Right lung (tissue), 10 donors: ENCODE measurements at places on chromosomes 1 and 21. TPM values are rescaled to one million over a fixed set of nuclear protein-coding genes. Genes with fewer than 3 reads are reported as not detected.

Gene C1orf94
- not detected for polyA plus RNA-seq

GRCh38 chr1:246753670-246754535 lies 29.7 kb downstream of the SCCPDH start:
- peak; percentile 11 for DNase-seq

DNA sequence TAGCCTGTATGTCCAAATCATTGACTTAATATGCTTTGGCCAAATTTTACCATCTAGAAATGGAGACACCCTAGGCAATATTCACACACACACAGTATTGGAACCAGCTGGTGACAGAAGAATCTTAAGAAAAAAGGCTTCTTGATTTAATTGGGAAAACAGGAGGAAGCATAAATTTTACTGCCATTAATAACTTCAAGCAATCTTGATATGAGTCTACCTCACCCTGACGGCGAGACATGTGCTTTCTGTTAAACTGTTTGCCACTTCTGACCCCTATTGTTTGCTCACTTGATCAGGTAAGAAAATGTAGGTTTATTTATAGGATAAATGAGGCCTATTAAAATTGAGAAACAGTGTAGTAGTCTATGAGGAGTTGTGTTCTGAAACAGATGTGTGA lies 73.2 kb downstream of the KIFAP3 start:
- no peak for DNase-seq

GRCh38 chr1:40980453-40981121 lies 1.1 kb downstream of the CTPS1 start:
- no peak for DNase-seq

DNA sequence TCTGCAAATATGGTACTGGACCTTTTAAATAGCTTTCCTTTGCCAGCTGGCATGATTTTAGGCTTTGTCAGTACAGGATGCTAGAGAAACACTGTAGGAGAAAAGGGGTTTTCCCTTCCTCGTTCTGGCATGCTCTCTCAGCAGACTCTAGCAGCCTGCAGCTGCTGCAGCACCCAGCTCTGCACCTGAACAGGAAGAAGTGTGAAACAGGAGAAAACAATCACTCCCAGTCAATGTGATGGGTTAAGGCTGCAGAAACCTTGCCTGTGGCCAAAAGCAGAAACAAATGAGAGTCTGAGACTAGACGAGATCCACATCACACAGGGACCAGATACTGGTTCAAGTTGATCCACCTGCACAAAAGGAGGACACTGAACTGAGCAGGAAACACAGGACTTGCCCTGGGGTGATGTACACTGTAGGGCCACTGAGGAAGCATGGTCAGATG lies 21.2 kb downstream of the OVGP1 start:
- DNase-seq, result peak; percentile 76

Gene ASH1L
- polyA plus RNA-seq, result 52.2 TPM

GRCh38 chr1:74427681-74428080 lies 84.7 kb downstream of the LRRC53 start:
- DNase-seq, result no peak

GRCh38 chr1:162384601-162385279 lies 3.2 kb downstream of the C1orf226 start:
- no peak for DNase-seq

Gene FOXO6
- 4.3 TPM for polyA plus RNA-seq

DNA sequence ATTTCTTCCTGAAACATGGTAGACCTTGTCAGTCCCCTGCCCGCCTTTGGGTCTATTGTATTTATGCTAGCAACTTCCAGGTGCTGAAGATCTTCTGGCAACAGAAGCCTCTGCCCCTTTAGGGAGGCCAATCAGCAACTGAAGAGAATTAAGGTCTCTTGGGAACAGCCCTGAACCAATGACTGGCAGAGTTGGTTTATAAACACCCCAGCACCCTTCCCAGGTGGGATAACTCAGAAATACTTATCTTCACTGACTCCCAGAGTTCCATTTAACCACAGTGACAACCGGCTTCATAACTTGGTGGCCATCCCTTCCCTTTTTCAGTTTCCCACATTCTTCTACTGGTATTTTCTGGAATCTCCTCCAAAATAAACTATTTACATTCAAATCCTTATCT lies 27.2 kb upstream of the TMCO1 start:
- no peak for DNase-seq

DNA sequence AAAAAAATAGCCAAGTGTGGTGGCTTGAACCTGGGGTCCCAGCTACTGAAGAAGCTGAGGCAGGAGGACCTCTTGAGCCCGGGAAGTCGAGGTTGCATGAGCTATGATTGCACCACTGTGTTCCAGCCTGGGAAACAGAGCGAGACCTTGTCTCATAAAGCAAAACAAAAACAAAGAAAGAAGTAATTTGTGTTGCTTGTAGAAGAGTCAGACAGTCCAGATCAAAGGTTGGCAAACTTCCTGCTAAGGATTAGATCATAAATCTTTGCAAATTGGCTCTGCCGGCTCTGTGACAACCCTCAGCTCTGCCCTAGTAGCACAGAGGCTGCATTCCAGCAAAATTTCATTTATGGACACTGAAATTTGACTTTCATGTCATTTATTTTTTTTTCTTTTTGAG lies 19.0 kb upstream of the MFN2 start:
- no peak for DNase-seq

Gene OLIG2
- polyA plus RNA-seq, result not detected

DNA sequence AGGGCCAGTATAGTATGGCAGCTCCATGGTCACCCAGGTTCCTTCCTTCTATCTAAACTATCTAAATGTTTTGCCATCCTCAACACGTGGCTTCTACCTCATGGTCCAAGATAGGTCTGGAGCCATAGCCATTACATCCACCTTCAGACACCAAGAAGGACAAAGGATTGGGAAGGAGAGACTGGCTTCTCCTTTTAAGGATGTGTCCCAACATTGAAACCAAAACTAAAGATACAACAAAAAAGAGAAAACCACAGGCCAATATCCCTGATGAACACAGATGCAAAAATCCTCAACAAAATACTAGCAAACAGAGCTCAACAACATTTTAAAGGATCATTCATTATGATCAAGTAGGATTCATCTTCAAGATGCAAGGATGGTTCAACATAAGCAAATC lies 24.8 kb downstream of the HSD11B1 start:
- no peak for DNase-seq

Gene AIM2
- polyA plus RNA-seq, result 0.27 TPM

Gene EVI5
- 21.7 TPM for polyA plus RNA-seq

DNA sequence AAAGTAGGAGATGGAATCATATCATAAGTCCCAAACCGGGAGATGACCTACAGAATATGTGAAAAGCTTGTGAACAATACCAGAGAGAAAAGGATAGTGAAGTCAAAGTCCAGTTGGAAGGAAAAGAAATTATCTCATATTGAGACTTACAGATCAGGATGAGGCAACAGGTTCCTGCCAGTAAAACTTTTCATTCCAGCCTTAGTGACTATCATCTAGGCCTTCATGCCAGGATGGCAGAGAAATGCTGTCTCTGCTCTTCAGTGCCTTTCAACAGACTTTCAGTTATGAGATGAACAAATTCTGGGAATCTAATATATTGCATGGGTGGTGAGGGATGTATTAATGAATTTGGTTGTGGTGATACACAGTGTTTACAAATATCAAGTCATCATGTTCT lies 52.3 kb downstream of the NTMT2 start:
- no peak for DNase-seq

- no peak for DNase-seq
These were observed 4.7 kb upstream of the PCSK9 start for GRCh38 chr1:55034476-55035133.

Gene NBPF20
- 1.8 TPM for polyA plus RNA-seq

Gene TFF1
- not detected for polyA plus RNA-seq

DNA sequence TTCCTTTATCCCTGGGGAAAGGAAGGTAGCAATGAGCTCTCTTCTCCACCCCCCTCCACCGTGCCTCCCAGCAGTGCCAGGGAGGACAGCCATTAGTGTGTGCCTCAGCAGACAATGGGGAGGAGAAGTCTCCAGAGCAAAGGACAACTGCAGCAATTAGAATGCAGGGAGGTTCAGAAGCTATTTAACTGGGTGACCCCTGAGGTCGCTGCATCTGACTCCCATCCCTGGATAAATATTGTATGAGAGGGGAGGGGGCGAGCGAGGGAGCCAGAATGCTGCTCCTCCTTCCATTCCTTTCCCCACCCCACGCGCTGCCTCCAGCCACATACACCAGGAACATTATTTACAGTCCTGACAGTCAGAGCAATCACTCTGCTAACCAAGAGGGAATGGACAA lies 59.0 kb downstream of the ERI3 start:
- DNase-seq, result no peak

DNA sequence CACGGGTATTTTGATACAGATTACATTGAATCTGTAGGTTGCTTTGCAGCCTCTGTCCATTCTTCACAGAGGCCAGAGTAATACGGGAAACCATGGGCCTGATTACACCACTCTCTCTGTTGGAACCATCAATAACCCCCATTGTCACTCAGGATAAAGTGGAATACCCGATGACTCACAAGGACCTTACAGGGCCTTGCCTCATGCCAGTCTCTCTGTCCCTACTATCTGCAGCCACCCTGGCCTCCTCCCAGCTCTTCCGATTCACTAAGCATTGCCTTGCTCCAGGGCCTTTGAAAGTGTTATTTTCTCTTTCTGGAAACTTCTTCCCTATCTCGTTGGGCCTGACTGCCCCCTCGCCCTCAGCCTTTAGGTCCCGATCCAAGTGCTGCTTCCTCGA lies 61.7 kb downstream of the HMGB4 start:
- no peak for DNase-seq

Gene PAPPA2
- 0.61 TPM for polyA plus RNA-seq

Gene CD52
- 4.6 TPM for polyA plus RNA-seq

Gene KRTAP19-2
- polyA plus RNA-seq, result not detected

Gene ADGRB2
- polyA plus RNA-seq, result 16.0 TPM

GRCh38 chr1:52364235-52364839 lies 1.7 kb downstream of the CC2D1B start:
- DNase-seq, result no peak

- DNase-seq, result no peak
These were observed 5.8 kb upstream of the CRABP2 start for GRCh38 chr1:156711011-156711817.

GRCh38 chr1:7447736-7448135 lies 323.4 kb upstream of the VAMP3 start:
- DNase-seq, result no peak

- DNase-seq, result no peak
These were observed 42.2 kb upstream of the RALGPS2 start for GRCh38 chr1:178682886-178683285.

- no peak for DNase-seq
These were observed 35.8 kb upstream of the C1orf105 start for GRCh38 chr1:172384656-172385055.

DNA sequence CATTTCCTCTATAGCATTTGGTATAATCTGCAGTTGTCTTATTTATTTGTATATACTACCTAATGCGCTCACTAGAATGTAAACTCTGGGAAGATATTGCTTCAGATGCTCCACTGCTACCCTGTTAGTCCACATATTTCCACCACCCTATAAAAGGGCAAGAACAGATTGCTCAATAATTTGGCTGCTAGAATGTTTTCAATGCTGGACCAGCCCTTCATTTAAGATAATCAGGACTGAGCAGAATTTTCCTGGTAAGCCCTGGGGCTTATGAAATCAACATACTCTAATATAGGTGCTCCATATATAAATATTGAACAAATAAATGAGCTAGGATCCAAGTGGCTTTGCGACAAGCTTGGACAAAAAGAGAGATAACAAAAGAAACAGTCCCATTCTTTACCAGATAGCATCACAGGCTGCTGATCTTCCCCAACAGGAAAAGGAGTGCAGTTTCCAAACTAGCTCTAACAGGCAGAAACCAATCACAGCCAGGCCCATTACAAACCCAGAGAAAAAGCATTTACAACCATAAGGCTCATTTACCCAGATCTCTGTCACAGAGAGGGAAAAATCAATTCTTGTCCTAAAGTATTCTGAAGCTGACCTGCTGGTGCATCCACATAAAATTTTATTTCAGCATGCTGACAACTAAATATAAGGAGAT lies 8.3 kb downstream of the BCAR3 start:
- DNase-seq, result no peak

DNA sequence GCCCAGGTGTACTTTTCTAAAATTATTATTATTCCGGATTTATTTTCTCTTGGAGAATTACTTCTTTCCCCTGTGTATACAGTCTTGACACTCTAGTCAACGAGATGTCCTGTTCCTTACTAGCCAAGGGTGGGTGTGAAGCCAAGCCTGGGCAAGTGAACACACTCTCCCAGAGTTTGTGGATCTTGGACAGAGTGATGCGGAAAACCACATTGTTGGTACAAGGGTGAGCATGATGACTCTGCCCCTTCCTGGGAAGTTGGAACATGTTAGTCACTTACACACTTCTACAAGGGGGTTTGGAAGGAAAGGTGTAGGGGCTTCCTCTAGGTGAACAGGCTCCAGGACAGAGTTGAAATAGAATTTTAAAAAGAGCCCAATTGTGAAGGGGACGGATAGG lies 20.0 kb upstream of the RD3 start:
- no peak for DNase-seq

DNA sequence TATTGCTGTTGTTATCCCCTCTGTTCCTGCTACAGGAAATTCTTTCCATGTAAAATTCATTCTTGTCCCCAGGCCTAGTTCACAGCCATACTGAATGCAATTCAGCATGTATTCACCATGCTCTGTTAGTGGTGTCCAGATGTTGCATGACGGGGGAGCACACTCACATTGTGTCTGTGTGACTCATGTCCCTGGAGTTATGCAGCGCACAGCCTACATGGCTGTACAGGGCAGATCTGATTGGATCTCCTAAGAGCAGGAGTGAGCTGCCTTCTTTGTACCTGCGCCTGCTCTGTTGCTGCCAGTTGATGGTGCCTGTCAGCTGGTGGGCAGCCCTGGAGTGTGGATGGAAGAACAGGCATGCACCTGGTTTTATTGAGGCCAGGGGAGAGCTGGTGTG lies 17.6 kb downstream of the HTR6 start:
- DNase-seq, result no peak

GRCh38 chr1:222229672-222230312 lies 318.1 kb downstream of the HHIPL2 start:
- no peak for DNase-seq

- DNase-seq, result no peak
These were observed 8.4 kb downstream of the PDIK1L start for GRCh38 chr1:26119892-26120608.
